ENCODE measurements at places on chromosomes 11 and 22.
A peak's percentile ranks its signal among the peaks of the same experiment; 100 is the strongest.

- no peak for DNase-seq
Measured at GRCh38 chr11:113411536-113411935, 24.0 kb downstream of the ANKK1 start.

DNA sequence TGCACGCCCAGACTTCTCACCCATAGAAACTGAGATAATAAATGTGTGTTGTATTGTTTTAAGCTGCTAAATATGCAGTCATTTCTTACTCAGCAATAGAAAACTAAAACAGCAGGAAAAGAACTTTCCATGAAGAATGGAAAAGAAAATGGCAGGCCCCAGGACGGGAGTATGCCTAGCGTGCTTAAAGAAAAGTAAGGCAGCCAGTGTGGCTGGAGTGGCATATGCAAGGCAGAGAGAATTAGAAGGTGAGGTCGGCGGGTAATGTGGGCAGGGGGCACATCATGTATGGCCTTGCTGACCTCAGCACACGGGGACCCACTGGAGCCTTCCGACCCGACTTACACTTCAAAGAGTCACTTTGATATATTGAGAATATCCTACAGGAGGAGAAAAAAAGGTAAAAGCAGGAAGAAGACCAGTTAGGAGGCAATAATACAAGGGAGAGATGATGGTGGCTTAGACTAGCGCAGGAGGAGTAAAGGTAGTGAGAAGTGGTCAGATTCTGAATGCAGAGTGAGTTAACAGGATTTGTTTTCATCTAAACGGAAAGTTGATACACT, 20.5 kb downstream of the TBRG1 start:
- DNase-seq = no peak

DNA sequence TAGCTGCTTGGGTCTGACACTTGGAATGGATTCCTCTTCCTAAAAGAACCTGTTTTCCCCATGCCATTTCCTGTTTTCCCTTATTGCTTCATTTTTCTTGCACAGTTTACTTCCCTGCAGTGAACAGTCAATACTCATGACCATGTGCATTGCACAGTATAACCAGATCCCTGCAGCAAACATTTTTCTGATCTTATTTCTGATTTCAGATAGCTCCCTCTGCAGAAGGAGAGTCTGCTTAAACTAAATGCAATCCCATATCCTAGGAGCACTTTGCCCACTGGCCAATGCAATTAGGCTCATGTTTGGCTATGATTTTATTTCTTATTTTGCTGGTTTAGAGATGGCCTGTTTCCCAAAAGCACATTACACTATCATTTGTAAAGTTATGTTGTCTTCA, 96.7 kb upstream of the CD44 start:
- DNase-seq = no peak

GRCh38 chr22:35540595-35541253, at the start of gene RASD2:
Gene RASD2 (plus strand): TSS chr22:35540831. CDS start chr22:35546810, 5,979 bp downstream.
- DNase-seq = no peak

- no peak for DNase-seq
Measured at GRCh38 chr11:106656646-106657045, 361.6 kb downstream of the GUCY1A2 start.

DNA sequence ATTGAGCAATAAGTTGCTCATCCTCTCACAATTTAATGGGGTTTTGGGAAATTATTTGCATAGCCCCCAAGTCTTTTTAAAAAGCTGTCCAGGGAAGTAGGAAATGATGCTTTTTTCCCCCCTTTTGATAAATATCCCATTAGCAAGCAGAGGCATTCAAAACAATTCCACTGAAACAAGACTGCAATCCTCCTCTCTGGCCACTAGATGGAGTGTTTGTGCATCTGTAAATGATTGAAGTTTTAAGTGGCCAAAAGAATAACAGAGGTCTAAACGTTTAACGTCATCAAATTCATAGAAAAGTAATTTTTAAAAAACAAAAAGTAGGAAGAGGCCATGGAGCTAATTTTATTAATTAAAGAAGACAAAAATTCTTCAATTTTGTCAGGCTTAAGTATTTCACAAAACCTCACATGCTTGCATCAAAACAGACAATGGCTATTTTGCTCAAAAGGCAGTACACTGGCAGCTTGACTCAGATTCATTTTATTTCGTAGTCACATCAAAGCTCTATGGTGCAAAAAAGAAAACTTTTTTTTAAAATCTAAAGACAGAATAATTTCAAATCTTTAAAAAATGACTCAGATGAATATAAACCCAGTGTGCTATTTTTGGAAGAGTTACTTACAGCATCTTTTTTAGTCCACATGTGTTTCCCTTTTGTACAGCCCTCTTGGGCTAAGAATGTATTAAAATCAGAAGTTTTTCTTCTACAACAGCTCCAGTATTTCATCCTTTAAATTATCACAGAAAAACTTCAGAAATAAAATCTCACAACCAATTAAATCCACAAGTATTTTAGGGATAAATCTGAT, 17.8 kb downstream of the CHORDC1 start:
- DNase-seq = no peak

DNA sequence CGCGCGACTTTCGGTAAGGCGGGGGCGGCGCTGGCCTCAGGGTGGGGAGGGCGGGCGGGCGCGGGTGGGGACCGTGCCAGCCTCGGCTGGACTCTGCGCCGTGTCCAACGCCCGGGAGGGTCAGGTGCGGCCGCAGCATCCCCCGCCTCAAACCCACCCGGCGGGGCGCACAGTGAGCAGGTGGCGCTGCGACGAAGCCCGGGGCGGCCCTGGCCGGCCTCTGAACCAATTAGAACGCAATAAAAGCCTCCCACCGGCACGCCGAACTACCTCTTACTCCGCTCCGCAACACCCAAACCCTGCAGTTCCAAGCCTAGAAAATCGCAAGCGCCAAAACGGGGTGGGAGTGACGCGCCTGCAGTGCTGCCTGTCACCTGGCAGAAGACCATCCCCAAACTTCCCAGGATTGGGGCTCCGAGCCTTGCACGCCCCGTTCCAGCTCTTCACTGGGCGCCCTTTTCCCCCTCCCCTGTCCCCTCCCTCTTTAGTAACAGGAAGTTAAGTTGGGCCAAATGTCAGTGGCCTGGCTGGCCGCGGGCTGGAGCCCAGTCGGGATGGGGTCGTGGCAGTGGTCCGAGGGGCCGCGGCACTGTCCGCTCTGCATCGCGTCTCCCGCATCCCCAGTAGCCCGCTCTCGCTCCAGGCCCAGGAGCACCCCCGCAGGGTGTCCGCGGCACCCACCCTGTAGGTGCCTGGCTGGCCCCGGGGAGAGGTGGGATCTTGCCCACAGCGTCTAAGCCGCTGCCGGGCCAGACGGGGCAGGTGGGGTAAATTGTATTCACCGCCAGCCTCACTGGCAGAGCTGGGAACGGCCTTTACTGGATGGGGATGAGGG, 541 bp downstream of the MICAL2 start:
- DNase-seq = peak; percentile 10

DNA sequence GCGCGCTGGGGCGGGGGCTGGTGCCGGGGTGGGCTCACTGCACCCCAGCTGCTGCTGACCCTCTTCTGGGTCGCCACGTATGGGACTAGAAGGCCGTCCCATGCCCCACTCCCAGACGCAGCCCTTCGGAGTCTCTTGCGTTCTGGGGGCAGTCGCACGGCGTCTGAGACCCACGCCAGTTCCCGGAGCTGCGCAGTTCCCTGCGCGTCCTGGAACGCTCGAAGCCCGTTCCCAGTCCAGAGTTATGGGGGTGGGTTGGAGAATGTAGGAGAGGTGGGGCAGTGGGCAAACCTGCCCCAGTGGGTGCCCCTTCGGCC, 375 bp downstream of the LAYN start:
- DNase-seq = no peak

- DNase-seq = no peak
Measured at GRCh38 chr11:91822805-91823204, 401.8 kb upstream of the FAT3 start.

DNA sequence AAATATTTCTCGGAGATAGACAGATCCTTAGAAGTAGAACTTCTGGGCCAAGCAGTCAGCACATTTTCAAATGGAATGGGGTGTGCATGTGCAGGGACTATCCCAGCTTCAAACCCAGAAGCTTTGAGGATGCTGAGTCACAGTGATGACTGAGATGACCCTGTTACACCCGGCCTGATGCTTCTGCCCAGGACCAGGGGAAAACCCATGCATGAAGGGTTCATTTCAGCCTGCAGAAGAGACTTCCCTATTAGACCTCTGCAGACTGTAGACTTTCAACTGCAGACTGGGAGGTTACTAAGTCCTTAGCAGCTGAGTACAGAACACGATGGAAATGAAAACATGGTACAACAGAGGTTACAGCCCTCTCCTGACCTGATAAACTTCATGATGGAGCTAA, 3.6 kb upstream of the OR2AT4 start:
- DNase-seq = no peak

DNA sequence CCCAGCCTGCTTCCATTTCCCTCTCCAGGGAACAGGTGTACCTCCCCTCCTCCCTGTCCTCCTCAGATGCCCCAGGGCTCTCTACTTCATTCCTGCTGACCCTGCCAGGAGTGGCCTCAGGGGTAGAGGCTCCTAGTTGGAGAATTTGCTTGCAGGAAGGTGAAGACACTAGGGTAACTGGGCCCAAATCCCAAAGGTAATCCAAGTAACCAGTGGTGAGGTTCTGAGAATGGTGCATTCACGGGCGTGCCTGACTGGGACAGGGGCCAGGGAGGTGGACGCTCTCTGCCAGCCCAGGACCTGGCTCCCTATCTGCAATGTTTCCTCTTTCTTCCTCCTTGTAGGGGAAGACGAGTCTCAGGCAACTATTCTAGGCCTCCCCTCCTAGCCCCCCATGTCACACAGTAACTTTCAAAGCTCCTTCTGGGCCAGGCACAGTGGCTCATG, 2.9 kb downstream of the SLC35C1 start:
- no peak for DNase-seq

- DNase-seq = no peak
Measured at GRCh38 chr11:68715456-68716122, 31.2 kb downstream of the GAL start.

DNA sequence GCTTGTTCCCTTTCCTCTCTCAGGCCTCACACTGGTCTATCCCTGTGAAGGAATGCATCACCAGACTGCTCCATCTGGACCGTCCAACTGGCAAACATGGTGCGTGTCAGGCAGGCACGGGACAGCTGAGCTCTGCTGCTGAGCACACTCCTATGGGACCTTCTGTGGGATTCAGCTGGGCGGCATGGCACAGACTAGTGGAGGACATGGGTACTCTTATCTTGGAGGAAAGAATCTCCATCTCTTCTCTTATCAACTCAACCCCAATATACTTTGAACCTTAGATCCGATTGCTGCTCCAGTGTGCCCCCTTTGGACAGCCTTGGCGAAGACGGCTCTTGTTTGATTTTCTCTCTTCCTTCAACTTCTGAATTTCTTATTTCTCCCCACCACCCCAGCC, 593.6 kb downstream of the ETS1 start:
- no peak for DNase-seq

DNA sequence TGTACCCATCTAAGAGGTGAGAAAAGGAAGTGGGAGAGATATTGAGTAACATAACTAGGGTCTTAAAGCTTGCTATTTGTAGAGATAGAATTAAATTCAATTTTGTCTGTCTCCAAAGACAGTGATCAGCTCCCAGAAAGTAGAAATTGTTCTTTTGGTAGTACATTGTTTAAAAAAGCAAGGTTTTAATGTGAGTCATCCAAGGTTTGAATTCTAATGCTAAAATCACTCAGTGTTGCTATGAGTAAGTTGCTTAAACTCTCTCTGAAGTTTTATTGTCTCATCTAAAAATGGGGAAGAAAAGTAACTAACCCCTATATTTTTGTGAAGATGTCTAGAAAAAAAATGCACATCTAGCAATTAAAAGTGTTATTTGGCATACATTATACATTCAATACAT, 1004.5 kb upstream of the CCDC90B start:
- DNase-seq = no peak

- no peak for DNase-seq
Measured at GRCh38 chr11:32215157-32215556, 124.3 kb downstream of the RCN1 start.

- DNase-seq = no peak
Measured at GRCh38 chr22:36235585-36235984, 3.7 kb downstream of the APOL2 start.

GRCh38 chr22:47019012-47019790, 256.8 kb downstream of the TBC1D22A start:
- DNase-seq = no peak

GRCh38 chr11:65135633-65136145, 1.4 kb upstream of the SYVN1 start:
- no peak for DNase-seq

GRCh38 chr11:68090706-68091105, 30.5 kb downstream of the CHKA start:
- no peak for DNase-seq

DNA sequence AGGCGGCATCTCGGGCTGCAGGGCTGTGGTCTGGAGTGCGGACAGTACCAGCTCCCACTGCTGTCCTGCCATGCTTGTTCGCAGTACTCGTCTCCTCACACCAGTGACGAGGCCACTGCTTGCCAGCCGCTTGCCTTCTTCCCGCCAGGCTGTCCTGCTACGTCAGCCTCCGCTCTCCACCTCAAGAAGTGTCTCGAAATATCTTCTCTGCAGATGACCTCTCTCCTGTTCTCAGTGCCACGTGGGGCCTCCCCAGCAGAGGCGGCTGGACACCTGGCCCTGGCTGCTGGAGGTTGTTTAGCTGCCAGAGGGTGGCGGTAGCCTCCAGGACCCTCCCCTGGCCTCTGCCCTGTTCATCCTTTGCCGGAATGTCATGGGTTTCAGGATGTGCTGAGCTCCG, 3.1 kb upstream of the CCDC188 start:
- no peak for DNase-seq

DNA sequence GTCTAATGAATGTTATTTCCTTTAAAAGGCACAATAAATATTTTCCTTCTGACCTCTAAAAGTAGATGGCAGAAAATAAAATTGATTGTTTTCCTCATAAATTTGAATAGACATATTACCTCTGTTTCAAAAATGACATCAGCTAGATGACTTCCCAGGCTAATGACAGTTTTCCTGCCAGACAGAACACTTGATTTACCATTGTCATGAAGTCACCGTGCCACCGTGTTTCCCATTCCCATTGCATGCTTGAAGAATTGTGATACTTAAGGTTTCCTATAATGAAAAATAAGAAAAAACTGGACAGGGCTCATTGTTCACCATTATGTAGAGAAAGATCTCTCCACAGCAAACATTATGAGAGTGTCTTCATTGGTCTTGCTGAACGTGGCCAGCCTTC, 151.1 kb downstream of the NCAM1 start:
- no peak for DNase-seq

GRCh38 chr11:69300120-69301060, 6.4 kb downstream of the MYEOV start:
- no peak for DNase-seq

GRCh38 chr11:110479108-110480101, 49.7 kb downstream of the FDX1 start:
- DNase-seq = no peak

DNA sequence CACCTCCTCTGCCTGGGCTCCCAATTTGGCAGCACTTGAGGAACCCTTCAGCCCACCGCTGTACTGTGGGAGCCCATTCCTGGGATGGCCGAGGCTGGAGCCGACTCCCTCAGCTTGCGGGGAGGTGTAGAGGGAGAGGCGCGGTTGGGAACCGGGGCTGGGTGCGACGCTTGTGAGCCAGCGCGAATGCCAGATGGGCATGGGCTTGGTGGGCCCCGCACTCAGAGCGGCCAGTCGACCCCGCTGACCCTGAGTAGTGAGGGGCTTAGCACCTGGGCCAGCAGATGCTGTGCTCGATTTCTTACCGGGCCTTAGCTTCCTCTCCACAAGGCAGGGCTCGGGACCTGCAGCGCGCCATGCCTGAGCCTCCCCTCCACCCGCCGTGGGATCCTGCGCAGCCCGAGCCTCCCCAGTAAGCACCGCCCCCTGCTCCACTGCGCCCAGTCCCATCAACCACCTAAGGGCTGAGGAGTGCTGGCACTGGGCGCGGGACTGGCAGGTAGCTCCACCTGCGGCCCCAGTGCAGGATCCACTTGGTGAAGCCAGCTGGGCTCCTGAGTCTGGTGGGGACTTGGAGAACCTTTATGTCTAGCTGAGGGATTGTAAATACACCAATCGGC, 58.3 kb upstream of the DEFB108B start:
- DNase-seq = no peak

All from effector CD8-positive, alpha-beta T cell (primary cell).